Right ventricle myocardium inferior (tissue), 1 donor: ENCODE measurements at places on chromosomes 4 and X. TPM values are rescaled to one million over a fixed set of nuclear protein-coding genes. Genes with fewer than 3 reads are reported as not detected.

The LANCL3 gene
- 0.16 TPM for total RNA-seq

The ABCD1 gene
- total RNA-seq: 16.4 TPM

The AKAP17A gene
- 13.8 TPM for total RNA-seq

The SPATA18 gene
- 3.1 TPM for total RNA-seq

The CFI gene
- 11.5 TPM for total RNA-seq

The GSX2 gene
- total RNA-seq: not detected

The BTK gene
- total RNA-seq: 5.4 TPM

The CLGN gene
- total RNA-seq: 76.3 TPM

The ARMCX1 gene
- 29.6 TPM for total RNA-seq

The MAGEA9 gene
- not detected for total RNA-seq

The GPRASP2 gene
- total RNA-seq: 10.3 TPM

The DOCK11 gene
- total RNA-seq: 6.9 TPM

The DDX53 gene
- total RNA-seq: not detected

The PRRG1 gene
- total RNA-seq: 15.9 TPM

The HS3ST1 gene
- 1.4 TPM for total RNA-seq

The FAM241A gene
- 8.8 TPM for total RNA-seq

The VEGFC gene
- total RNA-seq: 6.0 TPM

The SAT1 gene
- total RNA-seq: 130 TPM

The MAMLD1 gene
- total RNA-seq: 1.8 TPM

The NUP62CL gene
- total RNA-seq: 0.51 TPM

The TEX13B gene
- not detected for total RNA-seq

The WNK3 gene
- total RNA-seq: 0.73 TPM

The FAM9C gene
- 0.38 TPM for total RNA-seq

The BEX2 gene
- 0.73 TPM for total RNA-seq

The CENPI gene
- 0.73 TPM for total RNA-seq

The DRP2 gene
- total RNA-seq: not detected

The CFP gene
- 3.7 TPM for total RNA-seq

The HAND2 gene
- 151 TPM for total RNA-seq

The TEX13A gene
- total RNA-seq: not detected

The HSD17B11 gene
- 13.6 TPM for total RNA-seq

The CXCL8 gene
- total RNA-seq: not detected

The MAGEA8 gene
- total RNA-seq: not detected

The CXCL11 gene
- total RNA-seq: not detected

The ZBTB49 gene
- total RNA-seq: 4.0 TPM

The UGT2B15 gene
- total RNA-seq: not detected

The UBA6 gene
- 18.1 TPM for total RNA-seq

The PKD2 gene
- 12.3 TPM for total RNA-seq

The SLITRK2 gene
- 0.35 TPM for total RNA-seq

The MAGEA12 gene
- not detected for total RNA-seq

The C4orf50 gene
- not detected for total RNA-seq

The DMP1 gene
- not detected for total RNA-seq

The PGRMC2 gene
- total RNA-seq: 66.1 TPM

The MAGEA2B gene
- total RNA-seq: not detected

The YTHDC1 gene
- total RNA-seq: 52.0 TPM

The ADH6 gene
- total RNA-seq: not detected

The GRIA3 gene
- total RNA-seq: 0.73 TPM

The PDE6B gene
- total RNA-seq: 1.7 TPM

The PPEF2 gene
- not detected for total RNA-seq

The F11 gene
- total RNA-seq: not detected

The FGF5 gene
- total RNA-seq: 1.6 TPM

The FMR1NB gene
- not detected for total RNA-seq

The RTL9 gene
- total RNA-seq: 0.38 TPM
